ENCODE measurements at places on chromosomes 7 and 10. TPM values are rescaled to one million over a fixed set of nuclear protein-coding genes. Genes with fewer than 3 reads are reported as not detected.

SMKR1 gene
- polyA plus RNA-seq = not detected

TBC1D12 gene
- polyA plus RNA-seq = 1.8 TPM

APBB1IP gene
- polyA plus RNA-seq = not detected

- no peak overlapping the region for H3K27ac ChIP-seq
- DNase-seq = no peak
- peaks cover 7% of the 10 kb centered on the region for H3K4me1 ChIP-seq
- peaks cover 2% of the 10 kb centered on the region for H3K36me3 ChIP-seq
- H3K4me3 ChIP-seq = no peak overlapping the region
Measured at GRCh38 chr7:39645482-39646407, 22.4 kb downstream of the RALA start.

DNA sequence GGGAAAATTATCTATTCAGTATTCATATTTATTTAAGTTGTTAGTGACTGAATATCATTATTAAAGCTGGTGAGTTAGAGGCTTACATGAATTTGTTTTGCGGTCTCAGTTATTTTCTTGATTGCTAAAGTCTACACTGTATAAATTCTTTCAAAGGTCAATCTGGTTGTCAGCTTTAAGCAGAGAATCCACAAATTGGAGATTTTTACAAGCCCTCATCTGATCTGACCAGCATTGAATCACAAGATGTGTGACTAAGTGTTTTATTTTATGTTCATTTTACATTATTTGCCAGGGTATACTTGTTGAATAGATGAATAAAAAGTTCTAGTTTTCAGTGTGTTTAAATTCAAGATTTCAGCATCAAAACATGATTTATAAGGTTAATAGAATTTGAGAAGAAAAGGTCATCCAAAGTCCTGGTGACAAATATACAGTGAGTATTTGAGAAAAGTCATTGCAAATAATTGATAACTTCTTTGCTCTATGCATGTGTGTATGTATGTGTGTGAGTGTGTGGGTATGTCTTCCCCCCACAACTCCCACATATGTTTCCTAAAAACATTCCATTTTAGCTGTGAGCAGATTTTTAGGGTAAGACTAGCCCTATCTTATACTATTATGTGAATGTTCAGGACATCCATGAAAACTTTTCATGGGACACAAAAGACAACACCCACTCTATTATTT is 4.4 kb downstream of the SEMA3A start:
- peaks cover 3% of the 10 kb centered on the region for H3K4me1 ChIP-seq
- H3K4me3 ChIP-seq = 0 out of 2 replicates have a peak overlapping the region, but pooled peaks have one; percentile 23
- H3K36me3 ChIP-seq = 0 out of 2 replicates have a peak, but pooled peaks cover 1% of the 10 kb centered on the region
- H3K27ac ChIP-seq = peak overlapping the region; percentile 77
- peak; percentile 52 for DNase-seq

- peaks cover 31% of the 10 kb centered on the region for H3K27me3 ChIP-seq
- no peak overlapping the region for H3K27ac ChIP-seq
- H3K4me3 ChIP-seq = no peak overlapping the region
- no peaks in the 10 kb centered on the region for H3K36me3 ChIP-seq
Measured at GRCh38 chr10:17871036-17871435, 61.9 kb downstream of the MRC1 start.

GRCh38 chr7:40009301-40009700 is 59.2 kb downstream of the CDK13 start:
- peaks cover 5% of the 10 kb centered on the region for H3K36me3 ChIP-seq
- DNase-seq = no peak
- peaks cover 2% of the 10 kb centered on the region for H3K4me1 ChIP-seq
- no peak overlapping the region for H3K4me3 ChIP-seq

Data from IMR-90 (cell line).